ENCODE measurements at places on chromosomes 7 and 10.

DNA sequence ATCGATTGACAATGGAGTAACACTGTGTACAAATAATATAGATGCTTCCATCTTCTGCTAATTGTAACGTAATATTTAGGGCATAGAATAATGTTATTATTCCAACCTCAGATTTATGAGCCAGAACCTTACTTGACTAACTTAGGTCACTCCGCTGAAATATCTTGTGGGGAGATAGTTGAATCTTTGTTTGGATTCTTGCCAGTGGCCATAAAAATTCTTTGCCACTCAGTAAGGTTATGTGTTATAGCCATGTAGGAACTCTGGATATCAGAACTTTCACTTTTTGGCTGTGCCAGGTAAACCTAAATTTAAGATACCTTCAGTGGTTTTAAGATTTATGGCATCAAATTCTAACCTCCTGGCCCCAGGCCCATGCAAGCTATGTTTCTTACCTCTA lies 197.6 kb downstream of the WDR11 start:
- no peak for DNase-seq

DNA sequence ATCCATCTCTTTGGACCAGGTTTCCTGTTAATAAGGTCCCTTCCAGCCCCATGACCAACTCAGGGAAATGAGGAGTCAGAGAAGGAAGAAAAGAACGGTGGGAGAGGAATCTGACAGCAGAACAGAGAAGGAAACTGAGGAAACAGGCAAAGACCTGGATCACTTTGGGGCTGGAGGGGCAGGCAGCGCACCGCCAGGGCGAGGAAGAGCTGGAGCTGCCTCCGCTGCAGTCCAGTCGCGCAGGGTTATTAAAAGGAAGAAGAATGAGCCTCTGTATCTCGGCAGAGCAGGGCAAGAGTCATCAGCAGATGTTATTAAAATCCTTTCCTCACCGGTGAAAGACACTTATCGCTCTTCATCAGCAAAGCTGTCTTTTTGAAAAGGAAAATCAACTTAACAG lies 37.7 kb upstream of the R3HCC1L start:
- DNase-seq = no peak

DNA sequence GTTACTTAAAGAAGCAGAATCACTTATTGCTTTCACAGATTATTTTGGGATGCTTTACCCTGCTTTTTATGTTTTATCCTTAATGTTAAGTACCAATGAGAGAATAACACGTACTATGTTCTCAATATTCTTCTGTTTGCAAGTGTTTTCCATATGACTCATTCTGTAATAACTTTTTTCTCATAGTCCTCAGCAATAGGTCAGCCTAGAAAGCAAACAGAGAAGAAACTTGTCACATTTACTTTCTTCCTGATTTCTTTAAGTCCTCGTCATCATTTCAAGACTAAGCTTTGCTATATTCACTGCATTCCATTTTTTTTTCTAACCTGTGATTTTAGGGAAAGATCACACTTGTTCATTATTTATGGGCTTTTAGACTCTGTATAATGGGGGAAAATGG lies 6.8 kb upstream of the AGR2 start:
- DNase-seq = no peak

DNA sequence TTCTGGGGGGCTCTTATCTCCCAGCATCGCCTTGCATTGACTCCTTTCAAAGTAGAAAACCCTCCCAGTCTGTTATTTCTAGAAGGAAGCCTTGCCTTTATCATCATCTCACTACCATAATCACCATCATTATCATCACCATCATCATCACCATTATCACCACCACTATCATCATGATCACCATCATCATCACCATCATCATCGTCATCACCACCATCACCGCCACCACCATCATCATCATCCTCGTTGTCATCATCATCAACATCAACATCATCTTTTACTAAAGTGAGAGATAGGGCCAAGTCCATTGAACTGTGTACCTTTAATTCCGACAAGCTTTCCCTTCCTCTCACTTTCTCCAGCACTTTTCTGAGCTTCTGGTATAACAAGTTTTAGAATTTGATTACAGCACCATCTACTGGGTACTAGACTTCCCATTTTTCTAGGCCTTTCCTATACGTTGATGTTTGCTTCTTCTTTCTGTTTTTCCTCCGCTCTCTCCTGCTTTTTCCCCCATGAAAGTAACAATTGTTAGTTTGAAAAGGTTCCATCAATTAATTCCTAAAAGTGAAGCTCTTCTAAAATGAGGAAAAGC lies 226.4 kb downstream of the BUB3 start:
- DNase-seq = no peak

- no peak for DNase-seq
Observed at GRCh38 chr7:43463401-43463980, 119.4 kb upstream of the STK17A start.

DNA sequence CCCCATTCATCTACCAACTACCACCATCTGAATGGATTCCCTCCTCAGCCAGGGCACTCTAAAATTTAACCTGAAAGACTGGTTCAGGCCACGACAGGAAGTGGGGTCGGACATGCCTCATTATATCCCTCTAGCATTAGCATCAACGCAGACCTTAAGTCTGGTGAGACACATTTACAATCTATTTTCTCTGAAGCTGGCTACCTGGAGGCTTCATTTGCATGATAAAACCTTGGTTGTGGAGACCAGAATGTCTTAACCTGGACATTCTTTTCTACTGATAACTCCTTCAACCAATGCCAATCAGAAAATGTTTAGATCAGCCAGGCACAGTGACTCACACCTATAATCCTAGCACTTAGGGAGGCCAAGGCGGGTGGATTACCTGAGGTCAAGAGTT lies 42.3 kb downstream of the SVOPL start:
- no peak for DNase-seq

- DNase-seq = no peak
Observed at GRCh38 chr7:24572997-24573553, at the start of gene PALS2. TSS of gene PALS2 (plus strand) at chr7:24573452. CDS start at chr7:24623668, 50,216 bp downstream.

GRCh38 chr7:30995536-30995935 lies 31.8 kb downstream of the GHRHR start:
- no peak for DNase-seq

- DNase-seq = no peak
Observed at GRCh38 chr10:70321897-70322890, 38.4 kb upstream of the NPFFR1 start.

DNA sequence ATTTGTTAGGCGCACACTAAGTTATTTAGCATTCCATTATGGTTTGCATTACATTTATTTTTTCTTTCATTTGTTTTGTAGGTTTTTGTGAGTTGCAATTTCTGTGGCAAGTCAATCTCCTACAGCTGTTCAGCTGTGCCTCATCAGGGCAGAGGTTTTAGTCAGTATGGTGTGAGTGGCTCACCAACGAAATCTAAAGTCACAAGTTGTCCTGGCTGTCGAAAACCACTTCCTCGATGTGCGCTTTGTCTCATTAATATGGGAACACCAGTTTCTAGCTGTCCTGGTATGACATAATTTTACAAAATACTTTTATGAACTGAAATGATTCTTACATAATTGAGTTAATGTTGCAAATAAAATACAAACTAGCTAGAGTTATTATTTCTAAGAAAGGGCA lies 29.5 kb downstream of the MIOS start:
- no peak for DNase-seq

- DNase-seq = no peak
Observed at GRCh38 chr7:144474363-144474762, 70.9 kb upstream of the NOBOX start.

DNA sequence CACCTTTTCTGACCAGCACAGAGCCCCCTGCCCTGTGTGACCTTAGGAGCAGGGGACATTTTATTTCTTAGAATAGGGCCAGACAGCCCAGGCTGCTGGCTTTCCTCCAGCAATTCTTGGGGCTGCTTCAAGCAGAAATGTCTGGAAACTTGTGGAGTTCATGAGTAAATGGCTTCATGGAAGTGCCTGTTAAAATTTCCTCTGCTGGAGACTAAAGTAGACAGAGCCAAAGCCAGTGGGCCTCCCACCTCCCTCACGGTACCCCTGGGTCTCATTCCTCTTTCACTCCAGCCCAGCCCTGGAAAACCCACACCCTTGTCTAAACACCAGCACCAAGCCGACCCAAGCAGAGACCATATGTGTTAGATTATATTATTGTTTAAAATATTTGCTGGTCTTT lies 505.5 kb upstream of the ZMIZ1 start:
- DNase-seq = no peak

DNA sequence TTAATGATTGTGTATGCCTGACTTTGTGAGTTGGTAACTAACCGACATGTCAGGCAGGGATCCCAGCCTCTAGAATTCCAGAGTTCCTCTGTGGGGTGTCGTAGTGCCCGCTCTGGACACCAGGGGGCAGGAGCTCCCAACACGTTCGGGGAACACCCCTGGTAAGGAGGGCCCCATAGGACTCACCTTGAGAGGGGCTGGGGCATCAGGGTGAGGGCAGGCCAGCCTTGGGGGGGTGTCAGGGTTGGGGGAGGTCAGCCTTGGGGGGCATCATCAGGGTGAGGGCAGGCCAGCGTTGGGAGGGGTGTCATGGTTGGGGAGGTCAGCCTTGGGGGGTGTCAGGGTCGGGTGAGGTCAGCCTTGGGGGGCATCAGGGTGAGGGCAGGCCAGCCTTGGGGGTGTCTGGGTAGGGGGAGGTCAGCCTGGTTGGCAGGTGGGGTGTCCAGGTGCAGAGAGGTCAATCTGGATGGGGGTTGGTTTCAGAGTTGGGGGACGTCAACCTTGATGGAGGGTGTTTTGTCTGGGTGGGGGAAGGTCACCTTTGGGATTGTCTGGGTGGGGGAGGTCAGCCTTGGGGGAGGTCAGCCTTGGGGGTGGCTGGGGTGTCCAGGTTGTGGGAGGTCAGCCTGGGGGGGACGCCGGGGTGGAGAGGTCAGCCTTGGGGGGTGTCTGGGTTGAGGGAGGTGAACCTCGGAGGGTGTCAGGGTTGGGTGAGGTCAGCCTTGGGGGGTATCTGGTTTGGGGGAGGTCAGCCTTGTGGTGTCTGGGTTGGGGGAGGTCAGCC lies 45.6 kb upstream of the SUN1 start:
- DNase-seq = no peak

- no peak for DNase-seq
Observed at GRCh38 chr7:73717025-73717807, 2.3 kb downstream of the STX1A start.

- no peak for DNase-seq
Observed at GRCh38 chr7:26955516-26955915, 91.1 kb upstream of the SKAP2 start.

- no peak for DNase-seq
Observed at GRCh38 chr10:3511483-3511882, 273.5 kb downstream of the KLF6 start.

DNA sequence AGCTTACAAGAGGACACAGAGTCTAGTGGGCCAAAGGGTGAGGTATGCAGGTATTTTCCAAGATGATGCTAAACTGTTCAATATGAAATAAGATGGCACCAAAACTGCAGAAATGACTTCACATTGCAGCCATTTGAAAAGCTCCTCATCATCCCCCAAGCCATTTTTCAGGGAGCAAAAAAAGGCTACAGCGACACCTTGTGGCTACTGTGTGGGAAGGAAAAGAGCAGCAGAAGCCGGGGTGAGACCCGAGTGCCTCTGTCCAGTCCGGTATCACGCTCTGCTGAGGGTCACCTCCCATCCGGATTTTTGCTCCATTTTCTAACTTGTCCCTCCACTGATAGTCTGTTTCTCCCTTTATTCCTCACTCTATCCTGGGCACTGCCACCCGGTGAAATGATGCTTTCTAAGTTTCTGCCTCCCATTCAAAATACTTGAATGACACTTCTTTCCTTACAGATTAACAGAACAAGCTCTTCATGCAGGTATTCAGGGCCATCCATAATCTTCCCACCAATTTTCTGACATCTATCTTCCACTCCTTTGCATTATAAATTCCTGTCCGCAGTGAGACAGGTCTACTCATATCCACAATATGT lies 220.2 kb downstream of the DGKI start:
- DNase-seq = peak; percentile 5

DNA sequence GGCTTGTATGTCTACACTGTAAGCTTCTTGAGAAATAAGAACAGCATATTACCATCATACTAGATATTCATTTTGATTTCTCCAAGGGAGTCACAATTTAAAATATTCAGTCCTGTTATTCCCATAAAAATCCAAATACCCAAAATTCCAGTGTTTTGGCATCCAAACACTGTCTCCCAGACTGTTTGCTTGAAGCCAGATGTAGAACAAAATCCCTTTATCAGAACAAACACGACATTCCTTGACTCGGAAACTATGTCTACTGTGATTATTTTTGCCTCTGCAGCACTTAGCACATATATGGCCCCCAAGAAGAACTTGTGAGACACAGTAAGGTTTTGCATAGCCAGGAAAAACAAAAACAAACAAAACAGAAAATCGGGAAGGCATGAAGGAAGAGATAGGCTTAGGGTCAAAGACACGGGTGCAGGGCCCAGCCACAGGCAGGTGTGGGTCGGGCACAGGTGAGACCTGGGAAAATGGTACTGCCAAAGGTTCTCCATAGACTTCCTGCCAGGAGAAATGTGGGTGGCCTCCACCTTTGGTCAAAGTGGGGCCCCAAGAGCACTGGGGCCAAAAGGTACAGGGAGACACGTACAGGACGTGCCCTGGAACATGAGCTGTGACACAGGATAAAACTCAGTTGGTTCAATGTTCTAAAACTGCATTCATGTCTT lies 36.5 kb downstream of the CPXM2 start:
- no peak for DNase-seq

DNA sequence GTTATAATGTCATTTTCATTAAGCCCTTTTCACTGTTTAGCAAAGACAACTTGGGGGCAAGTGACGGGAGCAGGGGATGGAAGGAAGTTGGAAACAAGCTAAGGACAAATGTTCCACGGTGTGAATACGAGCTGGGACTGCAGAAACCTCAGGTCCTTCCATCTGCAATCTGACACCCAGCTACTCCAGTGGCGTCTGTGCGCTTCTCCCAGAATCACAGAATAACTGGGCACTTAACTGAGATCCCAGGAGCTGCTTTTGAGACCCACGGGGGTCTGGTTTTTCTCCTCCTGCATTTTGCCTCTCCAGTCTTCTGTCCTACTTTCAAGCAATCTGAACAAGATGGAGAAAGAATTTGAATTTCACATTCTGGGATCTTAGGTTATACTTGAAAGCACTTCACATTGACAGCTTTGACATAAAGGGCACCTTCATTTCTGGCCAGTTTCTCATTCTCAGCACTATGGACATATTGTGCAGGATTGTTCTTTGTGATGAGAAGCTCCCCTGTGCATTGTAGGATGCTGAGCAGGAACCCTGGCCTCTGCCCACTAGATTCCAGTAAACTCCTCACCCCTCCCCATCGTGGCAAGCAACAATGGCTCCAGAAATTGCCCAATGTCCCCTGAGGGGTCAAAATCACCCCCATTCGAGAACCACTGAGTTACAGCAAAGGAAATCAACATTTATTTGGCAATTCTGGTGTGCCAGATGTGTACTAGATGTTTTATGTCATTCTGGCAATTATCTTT lies 194.1 kb downstream of the CACNB2 start:
- no peak for DNase-seq

DNA sequence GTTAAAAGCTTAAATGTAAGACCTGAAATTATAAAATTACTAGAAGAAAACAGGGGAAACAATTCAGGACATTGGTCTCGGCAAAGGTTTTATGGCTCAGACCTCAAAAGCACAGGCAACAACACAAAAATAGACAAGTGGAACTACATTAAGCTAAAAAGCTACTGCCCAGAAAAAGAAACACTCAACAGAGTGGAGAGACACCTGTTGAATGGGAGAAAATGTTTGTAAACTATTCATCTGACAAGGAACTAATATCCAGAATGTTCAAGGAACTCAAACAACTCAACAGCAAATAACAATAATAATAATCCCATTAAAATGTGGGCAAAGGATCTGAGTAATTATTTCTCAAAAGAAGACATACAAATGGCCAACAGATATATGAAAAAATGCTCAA lies 170.4 kb downstream of the FRMD4A start:
- no peak for DNase-seq

- DNase-seq = no peak
Observed at GRCh38 chr7:117097860-117098259, 144.6 kb downstream of the ST7 start.

- DNase-seq = no peak
Observed at GRCh38 chr10:96118604-96119450, 11.3 kb upstream of the ZNF518A start.

Measured in GM12864 (cell line).